CD4-positive, CD25-positive, alpha-beta regulatory T cell (primary cell): ENCODE measurements at places on chromosomes 16 and 17. TPM values are rescaled to one million over a fixed set of nuclear protein-coding genes. Genes with fewer than 3 reads are reported as not detected.

ABCA6 gene
- not detected for polyA plus RNA-seq

MT1B gene
- polyA plus RNA-seq = not detected

CD300H gene
- not detected for polyA plus RNA-seq

ZNF597 gene
- 1.8 TPM for polyA plus RNA-seq

CRISPLD2 gene
- polyA plus RNA-seq = 0.16 TPM

DNASE1L2 gene
- not detected for polyA plus RNA-seq

ITGB4 gene
- 0.60 TPM for polyA plus RNA-seq

FBXW10 gene
- polyA plus RNA-seq = not detected

EVPLL gene
- polyA plus RNA-seq = not detected

ANKS4B gene
- not detected for polyA plus RNA-seq

FBXO47 gene
- polyA plus RNA-seq = not detected

KCNG4 gene
- not detected for polyA plus RNA-seq
